ENCODE measurements at places on chromosomes 7 and 10.

- DNase-seq, result no peak
Observed at GRCh38 chr10:83603708-83604107, 535.6 kb upstream of the GHITM start.

DNA sequence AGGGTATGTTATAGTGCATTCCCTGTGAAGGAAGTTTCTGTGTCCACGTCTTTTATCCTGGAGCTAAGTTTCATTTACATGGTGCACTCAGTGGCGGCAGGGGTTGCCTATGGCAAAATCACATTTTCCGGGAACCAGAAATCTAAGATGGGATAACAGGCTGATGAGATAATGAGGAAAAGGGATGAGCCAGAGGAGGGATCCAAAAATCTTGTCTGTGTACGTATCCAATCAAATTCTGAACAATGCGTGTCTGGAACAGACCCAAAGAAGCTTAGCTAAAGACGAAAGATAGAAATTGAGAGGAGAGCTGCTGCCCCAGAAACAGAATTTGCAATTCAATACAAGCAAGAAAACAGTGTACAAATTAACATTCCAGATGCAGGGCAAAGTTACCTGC lies 16.1 kb downstream of the LANCL2 start:
- DNase-seq, result no peak

DNA sequence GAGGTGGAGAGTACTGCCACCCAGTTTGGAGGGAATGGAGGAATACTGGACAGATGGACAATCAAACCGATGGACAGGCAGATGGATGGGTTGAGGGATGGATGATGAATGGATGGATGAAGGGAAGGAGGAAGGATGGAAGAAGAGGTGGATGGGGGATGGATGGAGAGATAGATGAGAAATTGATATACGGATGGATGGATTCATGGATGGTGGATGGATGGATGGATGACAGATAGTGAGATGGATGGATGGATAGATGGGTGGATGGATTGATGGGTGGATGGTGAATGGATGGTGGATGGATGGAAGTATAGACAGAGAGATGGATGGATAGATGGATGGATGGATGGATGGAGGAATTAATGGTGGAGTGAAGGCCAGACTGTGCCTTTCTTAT lies 42.6 kb downstream of the ALOX5 start:
- DNase-seq, result no peak

DNA sequence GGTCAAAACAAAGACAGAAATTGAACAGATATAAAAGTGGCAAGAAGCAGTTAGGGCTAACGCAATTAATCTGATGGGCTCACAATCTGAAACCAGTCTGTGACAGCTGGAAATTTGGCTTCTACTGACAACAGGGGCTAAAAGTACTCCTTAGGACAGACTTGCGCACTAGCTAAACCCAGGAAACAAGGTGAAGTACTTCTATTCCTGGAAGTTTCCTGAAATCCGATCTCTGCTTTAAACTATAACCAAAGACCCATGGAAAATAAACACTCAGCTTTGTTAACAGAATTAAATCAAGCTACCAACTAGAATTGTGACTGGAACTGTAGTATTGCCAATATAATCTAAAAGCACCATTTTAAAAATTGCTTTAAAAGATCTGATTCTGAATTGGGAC lies 520.2 kb upstream of the ZWINT start:
- no peak for DNase-seq

DNA sequence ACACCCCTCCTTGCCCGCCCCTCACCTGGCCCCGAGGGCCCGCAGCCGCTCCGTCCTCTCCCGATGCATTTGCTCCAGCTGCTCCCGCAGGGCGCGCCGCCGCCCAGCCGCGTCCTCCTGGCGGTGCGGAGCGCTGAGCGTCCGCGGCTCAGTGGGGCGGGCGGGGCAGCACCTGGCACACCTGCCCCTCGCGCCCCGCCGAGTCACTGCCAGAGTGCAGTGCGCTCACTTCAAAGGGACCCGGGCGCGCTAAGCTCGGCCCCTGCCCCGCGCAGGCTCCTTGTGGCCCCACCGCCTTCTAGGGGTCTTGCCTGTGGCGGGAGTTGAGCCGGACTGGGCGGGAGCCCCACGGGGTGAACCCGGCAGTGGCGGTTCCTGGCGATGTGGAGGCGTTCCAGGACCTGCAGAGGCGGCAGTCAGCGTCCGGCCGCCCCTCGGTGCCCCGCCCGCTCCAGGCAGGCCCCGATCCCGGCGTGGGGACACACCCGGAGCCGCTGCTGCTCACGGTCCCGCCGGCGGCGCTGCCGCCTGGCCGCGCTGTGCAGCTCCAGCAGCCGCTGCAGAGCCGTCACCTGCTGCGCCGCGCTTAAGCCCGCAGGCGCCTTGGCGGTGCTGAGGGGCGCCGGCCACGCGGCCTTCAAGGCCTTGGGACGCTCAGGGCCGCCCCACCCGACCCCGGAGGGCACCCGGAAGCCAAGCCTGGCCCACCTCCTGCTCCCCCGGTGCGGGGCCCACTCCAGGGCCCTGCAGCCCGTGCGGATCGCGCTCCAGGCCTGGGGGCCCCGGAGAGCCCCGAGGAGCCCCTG lies 6.7 kb downstream of the ATP6V1F start:
- no peak for DNase-seq

DNA sequence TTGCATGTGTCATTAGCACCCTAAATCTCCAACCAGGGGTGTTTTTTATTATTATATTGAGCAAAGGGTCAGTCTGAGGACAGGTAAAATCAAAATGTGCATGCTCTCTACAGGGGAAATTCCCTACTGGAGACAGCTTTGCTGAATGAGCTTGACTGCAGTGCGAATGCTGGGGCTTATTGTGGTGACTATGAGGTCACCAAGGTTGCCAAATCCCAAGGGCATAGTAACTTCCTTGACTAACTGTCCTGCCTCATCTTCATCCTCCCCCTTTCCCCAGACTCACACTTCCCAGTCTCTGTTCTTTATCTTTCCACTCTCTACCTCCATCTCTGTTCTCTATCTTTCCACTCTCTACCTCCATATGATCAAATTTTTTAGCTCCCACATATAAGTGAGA lies 22.9 kb upstream of the AOC1 start:
- no peak for DNase-seq

- no peak for DNase-seq
Observed at GRCh38 chr10:90130321-90131086, 429.1 kb downstream of the KIF20B start.

- DNase-seq, result no peak
Observed at GRCh38 chr7:92758796-92759431, 77.5 kb downstream of the CDK6 start.

DNA sequence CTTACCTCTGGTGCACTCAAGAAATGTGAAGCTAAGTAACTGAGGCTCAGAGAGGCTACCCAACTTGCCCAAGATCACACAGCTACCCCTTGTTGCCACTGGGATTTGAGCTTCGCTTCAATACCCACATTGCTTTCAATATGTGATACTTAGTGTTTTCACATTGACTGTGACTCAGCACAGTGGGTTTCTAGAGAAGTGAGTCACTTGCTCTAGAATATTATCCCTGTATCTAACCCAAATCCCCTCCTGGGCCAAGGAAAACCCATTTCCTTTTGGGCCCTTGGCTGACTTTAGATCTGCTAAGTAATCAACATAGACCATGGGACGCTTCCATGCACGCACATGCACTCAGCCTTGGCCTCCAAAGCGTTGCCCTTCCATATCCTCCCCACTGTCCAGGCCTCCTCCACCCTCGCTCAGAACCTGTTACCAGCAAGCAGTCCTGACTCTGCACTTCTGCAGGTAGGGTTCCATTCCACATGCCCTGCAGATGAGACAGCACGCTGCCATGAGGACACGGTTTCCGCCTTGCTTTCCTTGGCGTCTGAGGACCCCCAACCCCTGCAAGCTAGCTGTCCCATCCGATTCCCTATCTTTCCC lies 87.7 kb upstream of the CHST15 start:
- DNase-seq, result no peak

DNA sequence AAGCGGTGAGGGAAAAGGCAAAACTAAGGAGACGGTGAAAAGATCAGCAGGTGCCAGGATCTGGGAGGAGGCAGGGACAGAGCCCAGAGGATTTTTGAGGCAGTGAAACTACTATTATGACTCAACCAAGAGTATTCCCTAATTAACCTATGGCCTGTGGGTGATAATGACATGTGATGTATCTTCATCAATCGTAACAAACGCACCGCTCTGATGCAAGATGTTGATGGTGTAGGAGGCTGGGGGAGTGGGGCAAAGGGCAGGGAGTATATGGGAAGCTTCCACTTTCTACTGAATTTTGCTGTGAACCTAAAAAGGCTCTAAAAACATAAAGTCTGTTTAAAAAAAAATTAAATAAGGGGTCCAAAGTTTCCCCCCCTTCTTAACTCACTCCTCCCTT lies 25.5 kb upstream of the EZH2 start:
- no peak for DNase-seq

DNA sequence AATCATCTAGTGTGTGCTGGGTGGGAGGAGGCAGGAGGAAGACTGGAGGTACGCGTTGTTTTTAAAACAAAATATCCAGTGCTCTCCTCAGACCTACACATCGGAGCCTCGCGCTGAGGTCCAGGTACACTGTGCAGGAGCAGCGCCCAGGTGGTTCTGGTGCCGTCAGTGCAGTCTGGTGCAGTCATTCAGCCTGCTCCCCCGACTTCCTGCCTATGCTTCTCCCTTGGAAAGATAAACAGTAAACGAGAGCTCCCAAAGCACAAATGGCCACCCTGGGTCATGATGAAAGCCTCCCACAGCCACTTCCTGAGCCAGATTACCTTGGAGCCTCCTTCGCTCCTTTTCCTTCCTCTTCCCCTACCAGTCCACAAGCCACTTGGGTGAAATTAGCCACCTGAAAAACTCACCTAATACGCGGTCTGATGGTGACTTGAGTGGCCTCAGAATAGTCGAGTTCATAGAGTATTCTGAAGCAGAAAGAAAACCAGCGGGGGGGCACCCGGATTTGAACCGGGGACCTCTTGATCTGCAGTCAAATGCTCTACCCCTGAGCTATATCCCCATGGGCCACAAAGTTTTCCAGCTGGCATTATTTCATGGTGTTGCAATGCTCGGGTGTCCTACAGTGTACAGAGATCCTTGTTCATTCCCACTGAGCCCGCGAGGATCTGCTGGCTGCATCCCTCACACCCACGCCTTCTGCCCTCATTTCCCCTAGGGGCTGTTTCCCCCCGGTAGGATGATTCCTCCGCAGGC lies 82.5 kb downstream of the ZNF467 start:
- no peak for DNase-seq

GRCh38 chr7:157528785-157529341 lies 192.1 kb downstream of the DNAJB6 start:
- DNase-seq, result no peak

DNA sequence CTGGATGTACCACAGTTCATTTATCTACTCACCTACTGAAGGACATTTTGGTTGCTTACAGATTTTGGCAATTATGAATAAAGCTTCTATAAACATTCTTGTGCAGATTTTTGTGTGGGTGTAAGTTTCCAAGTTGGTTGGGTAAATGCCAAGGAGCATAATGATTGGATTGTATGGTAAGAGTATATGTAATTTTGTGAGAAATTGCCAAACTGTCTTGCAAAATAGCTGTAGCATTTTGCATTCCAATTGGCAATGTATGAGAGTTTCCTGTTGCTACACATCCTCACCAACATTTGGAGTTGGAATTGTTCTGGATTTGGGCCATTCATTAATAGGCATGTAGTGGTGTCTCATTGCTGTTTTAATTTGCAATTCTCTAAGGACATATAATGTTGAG lies 33.9 kb upstream of the HYAL4 start:
- DNase-seq, result no peak

DNA sequence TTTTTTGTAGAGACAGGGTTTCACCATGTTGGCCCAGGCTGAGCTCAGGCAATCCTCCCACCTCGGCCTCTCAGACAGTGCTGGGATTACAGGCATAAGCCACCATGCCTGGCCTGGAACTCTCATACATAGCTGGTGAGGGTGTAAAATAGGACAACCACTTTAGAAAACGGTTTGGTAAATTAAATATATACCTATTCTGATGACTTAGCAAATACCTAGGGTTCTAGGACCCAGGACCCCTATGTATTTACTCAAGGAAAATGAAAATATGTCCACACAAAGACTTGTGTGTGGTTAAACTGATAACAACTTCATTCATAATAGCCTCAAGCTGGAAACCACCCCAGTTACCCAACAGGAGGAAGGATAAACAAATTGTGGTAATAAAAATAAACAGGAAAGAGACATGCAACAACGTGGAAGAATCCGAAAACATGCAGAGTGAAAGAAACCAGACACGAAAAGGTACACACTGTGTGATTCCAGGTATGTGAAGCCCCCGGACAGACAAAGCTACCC lies 52.7 kb downstream of the CARD11 start:
- DNase-seq, result no peak

- no peak for DNase-seq
Observed at GRCh38 chr7:112481121-112481736, 438 bp downstream of the LSMEM1 start.

- DNase-seq, result no peak
Observed at GRCh38 chr10:92291616-92291865, 574 bp downstream of the MARCHF5 start.

Measured in T-helper 1 cell (primary cell).